ENCODE measurements at places on chromosomes 13 and 19. TPM values are rescaled to one million over a fixed set of nuclear protein-coding genes. Genes with fewer than 3 reads are reported as not detected.

The VSTM2B gene
- total RNA-seq: not detected

The CNMD gene
- total RNA-seq: not detected

The GIPC3 gene
- 2.4 TPM for total RNA-seq

The CABP5 gene
- total RNA-seq: not detected

The SERP2 gene
- total RNA-seq: 16.5 TPM

The VAV1 gene
- 1.2 TPM for total RNA-seq

The TNFAIP8L1 gene
- 6.9 TPM for total RNA-seq

The KRTDAP gene
- total RNA-seq: not detected

The ATP1A3 gene
- total RNA-seq: 309 TPM

The PSG4 gene
- not detected for total RNA-seq

- H3K27me3 ChIP-seq: no peaks in the 10 kb centered on the region
- no peaks in the 10 kb centered on the region for H3K4me1 ChIP-seq
- no peak overlapping the region for H3K27ac ChIP-seq
- DNase-seq: no peak
- no peaks in the 10 kb centered on the region for H3K36me3 ChIP-seq
Observed at GRCh38 chr13:47945738-47946137, 55.3 kb downstream of the SUCLA2 start.

DNA sequence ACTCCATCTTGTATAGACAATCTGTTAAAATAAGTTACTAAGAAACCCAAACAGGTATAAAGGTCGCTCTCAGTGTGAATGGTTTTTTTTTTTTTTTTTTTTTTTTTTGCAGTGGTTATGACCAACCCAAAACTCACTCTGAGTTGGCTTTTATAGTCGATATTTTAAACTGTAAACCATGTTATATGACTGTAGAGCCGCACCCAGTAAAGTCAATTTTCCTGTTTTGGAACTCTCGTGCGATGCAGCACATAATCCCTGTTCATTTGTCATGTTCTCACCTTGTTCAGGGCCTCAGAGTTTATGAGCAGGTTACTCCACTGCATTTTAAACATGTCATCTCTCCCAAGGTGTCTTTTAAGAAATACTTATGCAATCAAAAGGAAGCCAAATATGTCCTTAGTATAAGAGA lies 112.5 kb downstream of the KLF5 start:
- no peaks in the 10 kb centered on the region for H3K36me3 ChIP-seq
- DNase-seq: no peak
- H3K27me3 ChIP-seq: no peaks in the 10 kb centered on the region
- H3K4me1 ChIP-seq: no peaks in the 10 kb centered on the region
- H3K27ac ChIP-seq: no peak overlapping the region
- no peak overlapping the region for H3K4me3 ChIP-seq

- H3K36me3 ChIP-seq: no peaks in the 10 kb centered on the region
- H3K4me3 ChIP-seq: no peak overlapping the region
- no peak for DNase-seq
Observed at GRCh38 chr13:41065078-41065477, 3.8 kb downstream of the WBP4 start.

- H3K27me3 ChIP-seq: no peaks in the 10 kb centered on the region
- H3K36me3 ChIP-seq: no peaks in the 10 kb centered on the region
- no peak overlapping the region for H3K4me3 ChIP-seq
- peak overlapping the region; percentile 22 for H3K27ac ChIP-seq
Observed at GRCh38 chr19:42426643-42427042, 545 bp downstream of the LIPE start.

- H3K4me3 ChIP-seq: no peak overlapping the region
- H3K36me3 ChIP-seq: no peaks in the 10 kb centered on the region
- no peaks in the 10 kb centered on the region for H3K4me1 ChIP-seq
- H3K27me3 ChIP-seq: no peaks in the 10 kb centered on the region
- H3K27ac ChIP-seq: no peak overlapping the region
Observed at GRCh38 chr13:20550799-20551198, 16.2 kb upstream of the IFT88 start.

- peaks cover 75% of the 10 kb centered on the region for H3K27me3 ChIP-seq
- H3K4me3 ChIP-seq: no peak overlapping the region
- no peak overlapping the region for H3K27ac ChIP-seq
- DNase-seq: no peak
- H3K36me3 ChIP-seq: no peaks in the 10 kb centered on the region
Observed at GRCh38 chr19:17692566-17692965, 4.4 kb upstream of the UNC13A start.

DNA sequence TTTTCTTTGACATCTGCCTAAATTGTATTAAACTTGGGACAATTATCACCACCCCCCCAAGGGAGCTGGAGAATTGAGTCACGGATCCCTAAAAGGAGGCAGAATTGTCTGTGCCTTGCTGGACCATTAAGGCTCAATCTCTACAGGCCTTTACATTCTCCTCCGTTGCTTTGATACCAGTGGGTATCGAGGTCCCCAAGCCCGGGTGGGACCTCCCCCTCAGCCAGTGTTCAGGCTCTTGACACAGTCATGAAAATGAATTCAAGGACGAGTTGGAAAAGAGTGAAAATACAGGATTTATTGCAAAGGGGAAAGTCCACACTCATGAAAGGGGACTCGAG lies 5.6 kb downstream of the PPP1R15A start:
- DNase-seq: no peak
- peaks cover 6% of the 10 kb centered on the region for H3K36me3 ChIP-seq
- H3K27me3 ChIP-seq: no peaks in the 10 kb centered on the region
- peak overlapping the region; percentile 100 for H3K27ac ChIP-seq
- no peak overlapping the region for H3K4me3 ChIP-seq
- peaks cover 4% of the 10 kb centered on the region for H3K4me1 ChIP-seq

DNA sequence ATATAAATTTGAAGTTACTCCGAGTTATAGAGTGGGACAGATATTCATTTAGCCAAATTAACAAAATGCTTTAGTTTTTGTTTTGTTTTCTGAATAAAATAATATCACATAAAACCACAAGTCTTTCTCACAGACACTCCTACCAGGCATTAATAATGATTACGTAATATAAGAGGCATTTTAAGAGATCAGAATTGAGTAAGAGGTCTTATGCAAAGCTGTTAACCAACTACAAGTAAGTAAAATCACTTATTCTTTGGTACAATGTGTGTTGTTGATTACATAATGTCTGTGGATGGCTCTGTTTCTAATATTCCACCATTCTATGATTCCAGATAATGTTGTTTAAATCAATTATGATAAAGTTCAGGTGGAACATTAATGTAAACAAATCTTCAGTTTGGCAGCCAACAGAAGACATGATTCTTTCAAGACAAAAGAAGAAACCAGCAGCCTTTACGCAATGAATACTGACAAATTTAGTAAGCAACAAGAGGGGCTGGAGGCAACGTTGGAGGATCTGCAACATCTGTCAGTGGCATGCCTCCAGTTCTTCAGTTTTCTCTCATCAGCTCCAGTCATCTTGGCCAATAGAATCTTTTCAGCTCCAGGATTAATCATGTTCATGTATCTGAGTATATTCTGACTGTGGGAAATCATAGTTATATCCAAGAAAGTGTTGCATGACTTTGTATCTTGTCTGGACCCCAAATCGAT lies 403.8 kb downstream of the SLITRK5 start:
- H3K27ac ChIP-seq: no peak overlapping the region
- no peak for DNase-seq
- H3K36me3 ChIP-seq: no peaks in the 10 kb centered on the region
- no peak overlapping the region for H3K4me3 ChIP-seq

GRCh38 chr13:100540621-100541020 lies 48.0 kb downstream of the GGACT start:
- H3K36me3 ChIP-seq: no peaks in the 10 kb centered on the region
- no peak for DNase-seq
- no peaks in the 10 kb centered on the region for H3K27me3 ChIP-seq
- H3K27ac ChIP-seq: no peak overlapping the region

DNA sequence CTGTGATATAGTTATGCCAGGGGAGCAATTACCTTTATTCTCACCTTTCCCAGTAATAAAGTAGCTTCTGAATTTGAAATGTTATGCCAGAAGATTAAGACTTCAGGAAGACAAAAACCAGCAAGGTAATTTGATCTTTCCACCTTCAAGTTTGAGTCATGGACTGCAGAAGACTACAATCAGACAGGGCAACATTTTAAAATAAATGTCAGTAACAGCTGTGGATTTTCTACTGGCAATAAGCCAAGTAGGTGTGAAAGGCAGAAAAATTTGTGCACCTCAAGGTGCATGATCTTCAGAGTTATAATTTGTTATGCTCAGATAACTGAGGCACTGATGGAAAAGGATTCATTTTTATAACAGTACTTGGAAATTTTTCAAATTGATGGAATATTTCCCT lies 54.9 kb downstream of the SLITRK1 start:
- H3K4me3 ChIP-seq: no peak overlapping the region
- H3K36me3 ChIP-seq: no peaks in the 10 kb centered on the region
- no peaks in the 10 kb centered on the region for H3K4me1 ChIP-seq
- H3K27me3 ChIP-seq: no peaks in the 10 kb centered on the region
- no peak overlapping the region for H3K27ac ChIP-seq

DNA sequence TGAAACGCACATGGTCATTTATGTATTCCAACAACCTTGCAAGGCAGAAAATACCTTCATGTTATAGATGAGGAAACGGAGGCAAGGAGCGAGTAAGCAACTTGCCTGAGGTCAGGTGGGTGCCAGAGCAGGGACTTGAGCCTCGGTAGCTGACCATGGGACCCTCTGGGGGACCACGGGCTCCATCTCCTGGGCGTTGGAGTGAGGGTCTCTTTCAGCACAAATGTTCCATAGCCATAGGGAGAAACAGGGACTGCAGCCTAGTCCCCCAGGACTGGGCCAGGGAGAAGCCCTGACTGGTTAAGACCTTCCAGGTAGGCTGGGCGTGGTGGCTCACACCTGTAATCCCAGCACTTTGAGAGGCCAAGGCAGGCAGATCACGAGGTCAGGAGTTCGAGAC lies 38.4 kb upstream of the ADGRE5 start:
- no peaks in the 10 kb centered on the region for H3K4me1 ChIP-seq
- no peak overlapping the region for H3K27ac ChIP-seq
- no peaks in the 10 kb centered on the region for H3K36me3 ChIP-seq
- DNase-seq: no peak
- H3K27me3 ChIP-seq: peaks cover 9% of the 10 kb centered on the region

DNA sequence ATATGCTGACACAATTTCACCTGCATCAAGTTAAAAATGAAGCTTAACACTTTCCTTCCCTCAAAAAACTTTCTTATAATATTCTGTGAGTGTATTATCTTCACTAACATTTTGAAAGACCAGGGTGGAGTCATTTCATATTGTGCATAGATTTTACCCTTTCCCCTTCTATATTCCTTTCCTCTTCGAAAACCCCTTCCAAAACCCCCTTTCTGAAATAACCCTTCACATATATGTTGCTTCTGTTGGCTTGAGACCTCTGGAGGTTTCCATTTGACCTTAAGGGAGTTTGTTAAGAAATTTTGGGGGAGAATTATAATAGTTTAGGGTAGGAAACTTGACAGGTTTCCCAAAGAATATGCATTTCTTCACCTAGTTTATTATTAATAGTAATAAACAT lies 489.6 kb upstream of the MIR17HG start:
- no peaks in the 10 kb centered on the region for H3K4me1 ChIP-seq
- no peak overlapping the region for H3K4me3 ChIP-seq
- no peak for DNase-seq
- no peaks in the 10 kb centered on the region for H3K36me3 ChIP-seq

DNA sequence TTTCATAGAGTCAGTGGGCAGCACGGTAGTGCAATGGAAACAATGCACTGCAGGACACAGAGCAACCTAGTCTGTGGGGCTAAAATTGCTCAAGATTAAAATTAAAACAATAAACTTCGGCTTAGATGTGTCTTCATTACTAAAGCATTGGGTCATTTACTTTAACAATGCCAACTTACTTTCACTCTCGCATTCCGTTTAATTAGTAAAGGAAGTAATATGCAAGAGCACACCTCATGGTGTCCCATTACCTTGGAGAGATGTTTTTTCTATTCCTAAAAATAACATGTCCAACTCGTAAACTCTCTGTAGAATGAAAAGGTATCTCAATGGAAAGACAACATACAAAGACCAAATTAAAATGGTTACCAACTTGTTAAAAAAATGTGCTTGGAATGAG lies 738.4 kb downstream of the PCDH17 start:
- H3K4me3 ChIP-seq: no peak overlapping the region
- H3K27me3 ChIP-seq: no peaks in the 10 kb centered on the region
- DNase-seq: no peak
- no peaks in the 10 kb centered on the region for H3K4me1 ChIP-seq
- H3K36me3 ChIP-seq: no peaks in the 10 kb centered on the region
- H3K27ac ChIP-seq: no peak overlapping the region

GRCh38 chr19:16611121-16611520 lies 16.9 kb downstream of the MED26 start:
- H3K4me1 ChIP-seq: peaks cover 70% of the 10 kb centered on the region
- H3K36me3 ChIP-seq: no peaks in the 10 kb centered on the region
- H3K27ac ChIP-seq: no peak overlapping the region
- no peak for DNase-seq

- peaks cover 5% of the 10 kb centered on the region for H3K4me1 ChIP-seq
- no peak overlapping the region for H3K27ac ChIP-seq
- no peaks in the 10 kb centered on the region for H3K27me3 ChIP-seq
- peaks cover 2% of the 10 kb centered on the region for H3K36me3 ChIP-seq
- no peak overlapping the region for H3K4me3 ChIP-seq
- no peak for DNase-seq
Observed at GRCh38 chr13:113592571-113592970, 8.0 kb downstream of the TFDP1 start.

DNA sequence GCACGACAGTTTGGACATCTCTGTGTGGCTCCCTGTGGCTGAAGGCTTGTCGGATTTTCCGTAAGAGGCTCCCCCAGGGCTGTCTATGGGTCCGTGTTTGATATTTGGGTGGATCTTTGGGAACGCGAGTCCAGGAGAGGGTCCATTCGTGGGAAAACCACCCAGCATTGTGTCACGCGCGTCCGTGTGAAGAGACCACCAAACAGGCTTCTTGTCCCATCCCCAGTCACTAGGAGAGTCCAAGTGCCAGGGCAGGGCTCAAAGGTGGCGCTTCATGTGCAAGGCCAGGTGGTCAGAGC lies 2.4 kb downstream of the KLF1 start:
- no peaks in the 10 kb centered on the region for H3K27me3 ChIP-seq
- H3K4me1 ChIP-seq: peaks cover 24% of the 10 kb centered on the region
- no peak overlapping the region for H3K4me3 ChIP-seq
- no peak for DNase-seq
- no peak overlapping the region for H3K27ac ChIP-seq

GRCh38 chr19:48958006-48958405 lies 3.3 kb downstream of the BAX start:
- no peak overlapping the region for H3K27ac ChIP-seq
- no peak overlapping the region for H3K4me3 ChIP-seq
- no peak for DNase-seq
- H3K36me3 ChIP-seq: peaks cover 3% of the 10 kb centered on the region

- peaks cover 25% of the 10 kb centered on the region for H3K4me1 ChIP-seq
- no peaks in the 10 kb centered on the region for H3K27me3 ChIP-seq
- H3K4me3 ChIP-seq: no peak overlapping the region
Observed at GRCh38 chr13:33509642-33510229, 224.2 kb upstream of the STARD13 start.

- no peaks in the 10 kb centered on the region for H3K27me3 ChIP-seq
- no peaks in the 10 kb centered on the region for H3K4me1 ChIP-seq
- DNase-seq: no peak
- H3K27ac ChIP-seq: no peak overlapping the region
- no peak overlapping the region for H3K4me3 ChIP-seq
- H3K36me3 ChIP-seq: no peaks in the 10 kb centered on the region
Observed at GRCh38 chr13:32381539-32381938, 46.4 kb downstream of the N4BP2L1 start.

- H3K27ac ChIP-seq: no peak overlapping the region
- H3K4me3 ChIP-seq: no peak overlapping the region
- no peaks in the 10 kb centered on the region for H3K36me3 ChIP-seq
- no peak for DNase-seq
- H3K4me1 ChIP-seq: peaks cover 9% of the 10 kb centered on the region
Observed at GRCh38 chr13:79910875-79911540, 429.9 kb downstream of the SPRY2 start.

All from heart right ventricle (tissue), 16 donors.